ENCODE measurements at places on chromosomes 12 and 14.

- no peak for DNase-seq
These were observed 59.8 kb downstream of the CNTN1 start for GRCh38 chr12:40752011-40752410.

GRCh38 chr12:52525661-52526499 is 5.7 kb upstream of the KRT5 start:
- no peak for DNase-seq

DNA sequence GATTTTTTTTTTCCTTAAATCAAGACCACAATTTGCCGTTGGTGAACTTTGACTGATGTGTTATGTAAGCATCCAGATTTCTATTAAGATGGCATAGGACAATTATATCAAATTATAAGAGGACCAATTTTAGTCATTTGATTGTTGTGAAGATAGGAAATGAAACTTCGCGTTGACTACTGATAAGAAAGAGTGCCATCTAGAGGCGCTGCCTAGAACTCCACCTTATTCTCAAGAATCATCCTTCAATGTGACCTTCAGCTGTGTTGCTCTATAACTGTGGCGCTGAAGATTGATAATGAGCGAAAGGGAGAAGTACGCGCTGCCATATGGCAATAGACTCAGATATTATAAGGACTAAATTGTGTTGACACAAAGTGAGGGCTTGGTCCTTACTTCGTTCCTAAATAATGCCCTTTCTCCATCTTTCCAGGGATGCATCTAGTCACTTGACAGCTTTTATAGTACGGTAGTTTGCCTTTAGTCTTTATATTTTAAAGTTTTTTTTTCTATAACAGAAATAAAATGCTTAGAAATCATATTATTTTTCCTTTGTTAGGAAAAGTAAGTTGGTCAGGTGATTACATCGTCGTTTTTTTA is 350.8 kb upstream of the STXBP6 start:
- DNase-seq, result no peak

DNA sequence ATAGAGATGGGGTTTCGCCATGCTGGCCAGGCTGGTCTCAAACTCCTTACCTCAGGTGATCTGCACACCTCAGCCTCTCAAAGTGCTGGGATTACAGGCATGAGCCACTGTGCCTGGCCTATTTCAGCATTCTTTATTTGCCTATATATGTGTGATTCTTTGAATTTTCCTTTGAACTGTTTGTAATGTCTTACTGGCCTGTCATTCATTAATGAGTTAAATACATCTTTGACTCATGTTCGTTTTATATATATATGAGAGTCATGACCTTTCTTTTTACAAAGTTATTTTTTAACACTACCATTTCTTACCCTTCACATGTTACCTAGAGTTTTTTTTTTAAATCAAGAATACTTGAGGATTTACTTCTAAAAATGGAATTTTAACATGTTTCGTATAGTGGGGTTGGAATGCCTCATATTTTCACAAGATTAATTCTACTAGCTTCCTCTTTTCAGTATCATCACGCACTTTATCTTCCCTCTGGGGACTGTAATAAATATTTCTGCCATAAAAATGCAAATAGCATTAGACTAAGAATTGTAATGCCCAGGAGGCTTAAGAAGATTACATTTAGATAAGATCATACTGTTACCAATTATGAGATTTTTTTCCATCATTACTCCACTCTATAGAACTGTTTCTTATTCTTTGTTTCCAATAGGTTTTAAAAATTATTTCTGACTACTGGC is 66.7 kb downstream of the NTN4 start:
- DNase-seq, result no peak

GRCh38 chr14:103026988-103027387 is 30.4 kb downstream of the CDC42BPB start:
- DNase-seq, result no peak

GRCh38 chr12:56721721-56722120 is 3.4 kb downstream of the NACA start:
- no peak for DNase-seq

- DNase-seq, result no peak
These were observed 98.8 kb upstream of the NTF3 start for GRCh38 chr12:5333096-5333495.

DNA sequence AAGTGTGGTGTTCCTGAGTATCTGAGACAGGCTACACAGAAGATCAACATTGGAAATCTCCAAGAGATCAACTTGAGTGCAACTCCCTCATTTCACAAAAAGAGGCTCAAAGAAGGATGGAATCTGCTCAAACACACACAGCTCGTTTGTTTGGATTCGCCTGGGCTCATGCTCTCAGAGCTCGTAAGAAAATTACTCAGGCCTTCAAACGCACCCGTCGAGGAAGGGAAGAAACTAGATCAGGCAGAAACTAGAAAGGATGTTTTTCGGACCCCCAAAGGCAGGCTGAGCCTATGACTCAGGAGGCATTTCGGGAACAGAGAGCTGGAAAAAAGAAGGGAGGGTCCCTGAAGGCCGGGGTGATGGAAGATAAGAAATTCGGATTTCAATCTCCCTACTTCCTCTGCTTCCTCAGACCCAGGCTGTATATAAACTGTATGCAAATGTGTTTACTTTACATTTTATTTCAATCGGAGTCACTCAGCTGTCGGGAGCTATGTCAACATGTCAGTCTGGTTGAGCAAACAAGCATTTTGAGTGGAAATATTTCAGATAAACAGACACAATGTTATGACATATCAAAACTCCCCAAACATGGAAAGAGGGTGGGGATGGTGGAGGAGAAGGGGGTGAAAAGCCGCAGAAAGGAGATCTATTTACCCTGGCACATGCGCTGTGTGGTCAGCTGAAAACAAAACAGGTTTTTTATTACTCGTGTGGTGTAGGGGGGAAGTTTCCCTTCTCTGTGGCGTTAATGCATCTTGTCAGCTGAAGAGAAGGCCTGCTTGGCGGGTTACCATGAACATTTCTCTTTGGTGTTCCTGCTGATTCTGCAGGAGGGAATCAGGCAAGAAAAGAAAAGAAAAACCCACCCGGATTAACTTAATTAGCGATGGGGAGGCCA is 129.1 kb upstream of the TBX3 start:
- no peak for DNase-seq

- no peak for DNase-seq
These were observed 10.8 kb upstream of the GPRC5A start for GRCh38 chr12:12880537-12880936.

- no peak for DNase-seq
These were observed 28.1 kb downstream of the DYRK2 start for GRCh38 chr12:67676624-67677023.

- no peak for DNase-seq
These were observed 54.3 kb upstream of the SRSF5 start for GRCh38 chr14:69712599-69713088.

DNA sequence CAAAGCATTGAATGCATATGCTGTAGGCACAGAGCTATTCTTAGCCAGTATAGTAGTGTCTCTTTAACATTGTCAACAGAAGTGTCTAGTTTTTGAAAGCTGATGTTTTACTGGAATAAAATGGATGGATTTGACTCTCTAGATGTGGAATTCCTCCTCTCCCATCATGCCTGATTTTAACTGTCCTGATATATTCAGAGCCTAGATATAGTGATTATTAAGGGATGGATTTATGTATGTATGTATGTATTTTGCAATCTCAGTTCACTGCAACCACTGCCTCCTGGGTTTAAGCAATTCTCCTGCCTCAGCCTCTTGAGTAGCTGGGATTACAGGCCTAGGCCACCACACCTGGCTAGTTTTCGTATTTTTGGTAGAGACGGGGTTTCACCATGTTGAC is 144.8 kb upstream of the NAV3 start:
- no peak for DNase-seq

- DNase-seq, result no peak
These were observed 70.6 kb upstream of the PRICKLE1 start for GRCh38 chr12:42660117-42660516.

DNA sequence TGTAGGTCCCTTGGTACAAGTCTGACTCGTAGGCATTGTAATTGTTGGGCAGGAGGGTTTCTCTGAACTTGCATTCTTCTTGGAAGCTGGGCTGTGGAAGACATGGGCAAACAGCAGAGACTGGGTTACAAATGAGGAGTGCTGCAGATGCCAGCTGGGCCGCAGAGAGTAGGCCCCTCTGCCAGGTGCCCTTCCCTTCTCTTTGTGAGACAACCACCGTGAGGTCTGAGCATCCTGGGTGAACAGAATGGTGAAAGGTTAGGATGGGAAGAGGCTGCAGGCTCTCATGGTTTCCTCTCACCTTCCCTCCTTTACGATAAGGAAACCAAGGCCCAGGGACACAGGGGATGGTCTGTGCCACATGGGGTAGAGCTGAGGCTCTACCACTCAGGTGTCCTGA is 11.3 kb downstream of the FGF6 start:
- no peak for DNase-seq

Data from activated CD8-positive, alpha-beta memory T cell treated with anti-CD3 and anti-CD28 coated beads for 4 hours (primary cell).